ENCODE measurements at places on chromosomes 6 and 20.

- peak overlapping the region; percentile 61 for H3K27ac ChIP-seq
- H3K27me3 ChIP-seq = no peaks in the 10 kb centered on the region
- DNase-seq = peak; percentile 63
- H3K4me3 ChIP-seq = peak overlapping the region; percentile 10
These were observed 3.1 kb downstream of the STK38 start for GRCh38 chr6:36544228-36544627.

DNA sequence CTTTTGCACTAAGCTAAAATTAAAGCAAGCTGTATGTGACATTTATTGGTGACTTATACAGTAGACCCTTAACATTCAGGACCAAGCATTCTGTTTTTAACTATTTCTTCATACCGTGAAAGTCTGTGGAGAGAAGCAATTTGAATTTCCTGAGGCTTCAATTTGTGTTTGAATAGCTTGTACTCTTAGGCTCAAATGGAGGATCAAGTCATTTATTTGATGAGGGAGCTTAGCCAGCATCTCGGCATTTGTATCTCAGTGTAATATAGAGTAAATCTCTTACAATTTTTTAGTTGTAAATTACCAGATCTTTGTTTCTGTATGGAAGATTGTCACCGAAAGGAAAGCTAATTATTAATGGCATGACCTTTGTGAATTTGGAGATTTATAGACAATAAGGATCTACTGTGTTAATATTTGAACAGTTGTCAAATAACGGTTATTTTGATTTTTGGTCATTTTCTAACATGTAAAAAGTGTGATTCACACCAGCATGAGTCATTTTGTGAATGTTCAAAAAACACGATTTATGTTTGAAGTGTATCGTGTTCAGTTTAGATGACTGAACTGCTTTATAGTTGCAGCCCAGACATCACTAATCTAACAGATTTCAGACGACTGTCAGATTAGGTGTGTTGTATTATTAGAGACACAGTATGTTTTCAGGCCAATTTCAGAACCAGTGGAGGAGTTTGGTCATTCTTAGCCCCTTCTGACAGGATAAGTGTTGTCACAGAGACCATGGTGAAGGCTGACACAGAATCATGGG lies 332.9 kb downstream of the CDKAL1 start:
- no peaks in the 10 kb centered on the region for H3K27me3 ChIP-seq
- no peak overlapping the region for H3K4me3 ChIP-seq
- no peak for DNase-seq
- H3K36me3 ChIP-seq = no peaks in the 10 kb centered on the region
- H3K4me1 ChIP-seq = no peaks in the 10 kb centered on the region
- H3K27ac ChIP-seq = no peak overlapping the region

DNA sequence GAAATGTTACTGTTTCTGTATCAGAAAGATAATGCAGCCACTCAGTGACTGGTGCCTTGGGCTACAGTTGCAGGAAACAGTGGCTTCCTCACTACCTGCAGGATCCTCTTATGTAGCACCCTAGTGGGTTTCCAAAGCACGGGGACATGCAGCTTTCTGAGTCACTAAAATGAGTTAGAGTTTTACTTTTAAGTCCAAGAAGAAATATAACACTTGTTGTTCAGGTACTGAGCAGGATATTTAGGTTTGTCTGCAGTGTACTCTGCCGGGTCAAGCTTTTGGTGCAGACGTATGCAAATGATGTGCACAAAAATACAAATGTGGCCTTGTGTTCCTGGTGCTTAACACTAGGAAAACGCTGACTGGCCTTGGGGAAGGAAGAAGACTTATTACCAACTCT lies 22.0 kb downstream of the ACSS1 start:
- peak overlapping the region; percentile 58 for H3K27ac ChIP-seq
- no peaks in the 10 kb centered on the region for H3K36me3 ChIP-seq

GRCh38 chr6:113881478-113881980 lies 24.4 kb downstream of the MARCKS start:
- no peak overlapping the region for H3K4me3 ChIP-seq
- H3K27ac ChIP-seq = no peak overlapping the region
- no peaks in the 10 kb centered on the region for H3K27me3 ChIP-seq
- H3K36me3 ChIP-seq = no peaks in the 10 kb centered on the region
- DNase-seq = no peak

GRCh38 chr6:139882977-139883728 lies 508.7 kb upstream of the CITED2 start:
- DNase-seq = no peak
- H3K27ac ChIP-seq = peak overlapping the region; percentile 79
- H3K4me3 ChIP-seq = no peak overlapping the region
- peaks cover 19% of the 10 kb centered on the region for H3K4me1 ChIP-seq
- H3K27me3 ChIP-seq = no peaks in the 10 kb centered on the region
- H3K36me3 ChIP-seq = no peaks in the 10 kb centered on the region

GRCh38 chr6:40425192-40425919 lies 161.8 kb downstream of the LRFN2 start:
- no peak for DNase-seq
- H3K36me3 ChIP-seq = no peaks in the 10 kb centered on the region
- H3K4me1 ChIP-seq = no peaks in the 10 kb centered on the region
- no peak overlapping the region for H3K4me3 ChIP-seq
- H3K27ac ChIP-seq = no peak overlapping the region

DNA sequence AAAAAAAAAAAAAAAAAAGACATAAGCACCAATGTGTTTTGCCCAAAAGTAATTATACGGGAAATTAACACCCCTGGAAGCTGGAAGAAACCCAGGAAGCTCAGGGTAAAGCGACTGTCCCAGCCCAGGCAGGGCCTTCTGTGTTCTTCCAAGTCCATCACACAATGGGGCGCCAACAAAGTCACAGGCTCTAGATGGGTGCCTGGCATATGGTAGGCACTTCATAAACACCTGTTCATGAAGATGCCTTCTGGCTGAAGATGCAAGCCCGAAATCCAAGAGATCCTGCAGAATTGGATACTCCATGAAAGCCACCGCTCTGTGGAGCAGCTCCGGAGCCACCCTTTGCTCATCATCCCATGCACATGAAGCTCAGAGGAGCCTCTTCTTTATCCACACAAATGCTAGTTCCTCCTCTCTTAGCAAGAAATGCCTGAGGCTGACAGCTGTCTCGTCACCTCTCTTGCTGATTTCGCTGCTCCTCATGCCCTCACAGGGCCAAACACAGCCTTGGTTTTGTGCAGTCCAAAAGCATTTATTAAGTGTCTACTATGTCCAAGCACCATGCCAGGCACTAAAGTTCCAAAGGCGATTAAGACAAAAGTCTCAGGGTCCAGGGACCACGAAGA lies 76.6 kb downstream of the TRERF1 start:
- H3K4me3 ChIP-seq = no peak overlapping the region
- DNase-seq = no peak
- H3K4me1 ChIP-seq = no peaks in the 10 kb centered on the region
- H3K27ac ChIP-seq = no peak overlapping the region

- no peaks in the 10 kb centered on the region for H3K4me1 ChIP-seq
- no peaks in the 10 kb centered on the region for H3K36me3 ChIP-seq
- H3K4me3 ChIP-seq = no peak overlapping the region
- H3K27ac ChIP-seq = no peak overlapping the region
- no peak for DNase-seq
- H3K27me3 ChIP-seq = no peaks in the 10 kb centered on the region
These were observed 591.0 kb upstream of the GJE1 start for GRCh38 chr6:141541581-141542324.

GRCh38 chr20:761418-762381 lies 6.6 kb downstream of the SLC52A3 start:
- no peak overlapping the region for H3K27ac ChIP-seq
- H3K27me3 ChIP-seq = no peaks in the 10 kb centered on the region
- DNase-seq = no peak
- H3K36me3 ChIP-seq = no peaks in the 10 kb centered on the region

DNA sequence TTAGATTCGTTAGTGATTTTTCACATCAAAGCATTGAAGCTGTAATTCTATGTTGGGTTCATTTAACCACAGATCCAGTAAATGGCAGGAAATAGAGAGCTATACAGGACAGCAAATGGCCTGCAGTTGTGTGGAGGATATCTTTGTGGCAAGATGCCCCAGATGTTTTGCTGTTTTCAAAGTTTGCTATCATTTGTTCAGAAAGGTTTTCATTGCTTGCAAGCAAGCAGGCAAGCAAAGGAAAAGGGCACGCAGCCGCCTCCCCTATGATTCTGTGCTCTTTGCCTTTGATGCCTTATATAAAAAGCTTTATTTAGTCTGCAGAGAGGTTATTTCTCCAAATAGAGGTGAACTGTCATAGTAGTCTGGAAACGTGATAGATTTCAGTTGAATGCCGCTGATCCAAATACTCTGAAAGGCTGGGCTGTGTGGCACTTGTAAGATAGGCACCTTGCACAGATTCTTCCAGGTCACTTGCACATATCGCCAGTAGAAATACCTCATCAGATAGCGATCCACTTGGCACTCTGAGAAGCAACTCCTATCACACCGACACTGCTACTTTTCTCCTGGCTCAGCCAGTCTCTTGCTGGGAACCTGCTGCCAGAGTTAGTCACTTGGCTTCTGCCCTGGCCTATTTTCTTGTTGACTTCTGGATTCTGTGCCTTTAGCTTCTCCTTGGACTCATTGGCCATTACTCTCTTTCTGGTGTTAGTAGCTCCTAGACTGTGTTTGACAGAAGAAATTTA lies 66.4 kb downstream of the UTRN start:
- peak overlapping the region; percentile 46 for H3K27ac ChIP-seq
- no peaks in the 10 kb centered on the region for H3K36me3 ChIP-seq
- H3K4me1 ChIP-seq = peaks cover 32% of the 10 kb centered on the region
- DNase-seq = no peak
- no peaks in the 10 kb centered on the region for H3K27me3 ChIP-seq

DNA sequence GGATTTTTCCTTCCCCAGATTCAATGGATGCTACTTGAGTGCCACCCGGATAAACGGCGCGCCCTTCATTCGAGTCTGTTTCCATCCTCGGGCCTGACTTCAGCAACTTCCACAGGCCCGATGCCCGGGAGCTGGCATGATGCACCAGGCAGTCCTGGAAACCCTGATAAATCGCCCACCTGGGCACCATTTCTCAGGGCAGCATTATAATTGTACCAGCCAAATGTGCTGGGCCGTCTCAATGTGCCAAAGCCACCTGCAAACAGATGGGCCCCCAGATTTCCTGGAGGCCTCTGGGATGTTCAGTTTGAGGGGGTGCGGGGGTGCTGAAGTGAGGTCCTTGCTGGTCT lies 65.8 kb downstream of the NOL4L start:
- no peak overlapping the region for H3K4me3 ChIP-seq
- no peaks in the 10 kb centered on the region for H3K36me3 ChIP-seq
- no peaks in the 10 kb centered on the region for H3K27me3 ChIP-seq
- H3K27ac ChIP-seq = no peak overlapping the region
- DNase-seq = no peak
- no peaks in the 10 kb centered on the region for H3K4me1 ChIP-seq

- no peaks in the 10 kb centered on the region for H3K36me3 ChIP-seq
- no peaks in the 10 kb centered on the region for H3K4me1 ChIP-seq
- no peak overlapping the region for H3K27ac ChIP-seq
- no peak overlapping the region for H3K4me3 ChIP-seq
- DNase-seq = no peak
These were observed 28.5 kb upstream of the SNRPB2 start for GRCh38 chr20:16701296-16701695.

DNA sequence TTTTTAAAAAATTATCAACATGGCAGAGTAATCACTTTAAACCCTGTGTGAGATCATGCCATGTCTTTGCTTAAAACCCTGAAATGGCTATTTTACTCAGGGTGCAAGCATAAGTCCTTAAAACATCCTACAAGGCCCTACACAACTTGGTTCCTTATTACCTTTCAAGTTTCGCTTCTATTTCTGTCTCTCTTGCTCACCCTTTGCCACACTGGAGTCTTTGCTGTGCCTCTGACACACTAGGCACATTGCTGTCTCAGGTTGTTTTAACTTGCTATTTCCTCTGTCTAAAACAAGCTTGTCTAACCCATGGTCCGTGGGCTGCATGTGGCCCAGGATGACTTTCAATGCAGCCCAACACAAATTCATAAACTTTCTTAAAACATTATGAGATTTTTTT lies 55.6 kb downstream of the KIAA0408 start:
- no peak for DNase-seq
- H3K27me3 ChIP-seq = no peaks in the 10 kb centered on the region
- no peaks in the 10 kb centered on the region for H3K4me1 ChIP-seq
- H3K27ac ChIP-seq = no peak overlapping the region

DNA sequence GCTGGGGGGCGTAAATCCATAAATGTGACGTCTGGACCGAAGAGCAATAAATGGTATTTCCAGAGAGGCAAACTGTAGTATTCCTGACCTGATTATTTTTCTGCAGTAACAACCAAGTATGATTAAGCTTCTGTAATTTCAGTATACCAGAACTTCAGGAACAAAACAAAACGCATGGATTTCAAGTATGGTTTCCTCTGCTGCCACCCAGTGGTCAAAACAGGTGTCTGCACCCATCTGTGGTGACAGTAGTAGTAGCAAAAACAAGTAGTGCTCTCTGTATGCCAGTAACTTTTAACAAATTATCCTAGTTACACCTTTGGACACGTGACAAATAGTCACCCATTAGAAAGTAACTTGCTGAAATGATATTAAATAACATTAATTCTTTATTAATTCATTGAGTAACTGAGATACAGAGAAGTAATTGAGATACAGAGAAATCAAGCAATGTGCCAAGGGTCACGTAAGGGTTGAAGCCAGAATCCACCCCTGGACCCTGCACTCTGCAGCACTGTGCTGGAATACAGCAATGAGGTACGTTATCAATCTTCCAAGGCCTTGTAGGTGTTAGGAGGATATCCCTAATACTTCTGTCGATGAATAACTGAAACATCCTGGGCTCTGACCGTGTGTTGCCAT lies 7.9 kb downstream of the CALHM4 start:
- H3K27me3 ChIP-seq = no peaks in the 10 kb centered on the region
- peak; percentile 80 for DNase-seq
- no peak overlapping the region for H3K4me3 ChIP-seq
- H3K27ac ChIP-seq = no peak overlapping the region

DNA sequence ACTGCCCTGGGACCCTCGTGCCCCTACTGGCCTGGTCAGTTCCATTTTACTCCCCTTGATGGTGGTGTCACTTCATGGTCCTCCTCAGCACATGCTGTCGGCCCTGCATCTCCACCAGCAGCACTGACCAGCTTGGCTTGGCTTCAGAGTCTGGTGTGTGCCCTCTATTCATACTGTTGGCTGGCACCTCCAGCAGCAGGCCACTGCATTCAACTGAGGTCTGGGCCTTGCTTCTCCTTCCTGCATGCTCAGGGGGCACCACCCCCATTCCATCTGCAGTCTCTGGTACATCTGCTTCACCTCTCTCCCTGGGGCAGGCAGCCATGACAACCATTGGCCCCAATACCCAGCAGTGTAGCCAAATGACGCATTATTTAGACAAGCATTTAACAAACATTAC lies 155.9 kb downstream of the SLC24A3 start:
- H3K36me3 ChIP-seq = no peaks in the 10 kb centered on the region
- no peak overlapping the region for H3K27ac ChIP-seq
- no peak overlapping the region for H3K4me3 ChIP-seq
- DNase-seq = no peak

DNA sequence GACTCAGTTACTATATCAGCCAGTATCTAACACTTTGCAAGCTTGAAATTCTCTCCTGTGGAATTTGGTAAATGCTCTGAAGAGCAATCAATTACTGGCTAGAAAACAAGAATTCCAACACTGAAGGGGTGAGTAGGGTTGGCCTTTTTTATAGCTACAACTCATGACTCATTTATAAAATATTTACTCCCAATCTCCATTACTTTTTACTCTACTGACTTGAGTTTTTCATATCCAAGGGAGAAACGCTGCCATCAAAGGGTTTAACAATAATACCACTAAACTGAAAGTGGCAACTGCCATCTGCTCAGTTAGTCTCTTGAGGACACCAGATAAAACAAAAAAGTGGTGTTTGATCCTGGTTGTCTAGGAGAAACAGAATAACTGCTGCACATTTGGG lies 203.1 kb downstream of the UBE3D start:
- no peaks in the 10 kb centered on the region for H3K4me1 ChIP-seq
- no peaks in the 10 kb centered on the region for H3K36me3 ChIP-seq
- DNase-seq = no peak
- no peaks in the 10 kb centered on the region for H3K27me3 ChIP-seq
- no peak overlapping the region for H3K27ac ChIP-seq

All from tibial nerve (tissue), 4 donors.